ENCODE measurements at places on chromosomes 16 and 17. TPM values are rescaled to one million over a fixed set of nuclear protein-coding genes. Genes with fewer than 3 reads are reported as not detected.

Gene GNG13
- not detected for total RNA-seq

Gene PITPNM3
- 0.33 TPM for total RNA-seq

Gene KRTAP4-4
- total RNA-seq: not detected

Gene PER1
- 26.9 TPM for total RNA-seq

DNA sequence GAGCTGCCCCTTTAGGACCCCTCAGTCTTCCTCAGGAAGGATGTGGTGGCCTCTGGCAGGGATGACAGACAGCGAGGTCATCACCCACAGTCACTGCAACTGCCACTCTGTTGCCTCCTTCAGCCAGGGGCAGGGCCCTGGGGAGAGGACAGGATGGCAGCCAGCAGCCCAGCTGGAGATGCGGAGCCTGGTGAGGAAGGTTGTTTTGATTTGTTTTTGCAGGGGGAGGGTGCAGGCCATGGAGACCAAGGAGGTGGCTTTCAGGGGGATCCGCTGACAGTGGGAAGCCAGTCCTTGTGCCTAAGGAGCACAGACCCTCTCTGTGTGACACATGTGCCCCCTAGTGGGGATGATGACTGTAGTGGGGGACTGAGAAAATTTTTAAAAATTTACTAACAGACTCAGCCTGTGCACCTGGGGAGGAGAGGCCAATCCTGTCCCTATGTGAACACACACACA is 7.4 kb downstream of the PRCD start:
- peaks cover 14% of the 10 kb centered on the region for H3K27me3 ChIP-seq
- peak; percentile 79 for DNase-seq
- no peak overlapping the region for H3K4me3 ChIP-seq
- peaks cover 12% of the 10 kb centered on the region for H3K4me1 ChIP-seq
- no peak overlapping the region for H3K27ac ChIP-seq

DNA sequence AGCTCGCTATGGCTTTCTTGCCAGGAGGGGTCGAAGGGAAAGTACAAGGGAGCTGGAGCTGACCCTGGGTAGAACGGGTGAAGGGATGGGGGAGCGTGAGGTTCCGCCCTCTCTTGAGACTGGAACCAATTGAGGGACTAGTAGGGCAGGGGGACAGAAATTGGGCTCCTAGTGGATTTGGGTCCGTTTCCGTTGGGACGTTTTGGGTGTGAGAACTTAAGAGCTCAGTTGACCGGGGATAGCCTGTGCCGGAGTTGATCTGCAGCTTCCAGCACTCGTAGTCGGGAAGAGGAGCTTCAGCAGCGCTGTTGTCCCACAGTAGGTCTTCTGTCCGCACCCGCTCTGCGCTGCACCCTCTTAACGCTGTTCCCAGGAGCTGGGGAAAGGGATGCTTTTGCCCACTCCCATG is 481 bp downstream of the CNTROB start:
- peak; percentile 45 for DNase-seq
- peaks cover 57% of the 10 kb centered on the region for H3K4me1 ChIP-seq
- peaks cover 46% of the 10 kb centered on the region for H3K36me3 ChIP-seq
- H3K27me3 ChIP-seq: no peaks in the 10 kb centered on the region

DNA sequence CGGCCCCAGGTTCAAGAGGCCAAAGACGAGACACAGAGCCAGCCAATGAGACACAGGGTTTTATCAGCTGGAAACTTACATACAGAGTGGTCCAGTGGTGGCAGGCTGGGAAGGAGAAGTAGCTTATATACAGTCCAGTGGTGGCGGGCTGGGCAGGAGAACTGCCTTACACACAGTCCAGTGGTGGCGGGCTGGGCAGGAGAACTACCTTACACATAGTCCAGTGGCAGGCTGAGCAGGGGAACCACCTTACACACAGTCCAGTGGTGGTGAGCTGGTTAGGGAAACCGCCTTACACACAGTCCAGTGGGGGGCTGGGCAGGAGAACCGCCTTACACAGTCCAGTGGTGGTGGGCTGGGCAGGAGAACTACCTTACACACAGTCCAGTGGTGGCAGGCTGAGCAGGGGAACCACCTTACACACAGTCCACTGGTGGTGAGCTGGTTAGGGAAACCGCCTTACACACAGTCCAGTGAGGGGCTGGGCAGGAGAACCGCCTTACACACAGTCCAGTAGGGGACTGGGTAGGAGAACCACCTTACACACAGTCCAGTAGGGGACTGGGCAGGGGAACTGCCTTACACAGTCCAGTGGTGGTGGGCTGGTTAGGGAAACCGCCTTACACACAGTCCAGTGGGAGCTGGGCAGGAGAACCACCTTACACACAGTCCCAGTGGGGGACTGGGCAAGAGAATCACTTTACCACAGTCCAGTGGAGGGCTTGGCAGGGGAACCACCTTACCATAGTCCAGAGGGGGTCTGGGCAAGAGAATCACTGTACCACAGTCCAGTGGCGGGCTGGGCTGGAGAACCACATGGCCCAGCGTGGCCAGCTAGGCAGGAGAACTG is 90.9 kb downstream of the GAS7 start:
- H3K27ac ChIP-seq: no peak overlapping the region
- no peak overlapping the region for H3K4me3 ChIP-seq
- peaks cover 8% of the 10 kb centered on the region for H3K27me3 ChIP-seq
- H3K4me1 ChIP-seq: peaks cover 5% of the 10 kb centered on the region
- no peaks in the 10 kb centered on the region for H3K36me3 ChIP-seq
- DNase-seq: no peak

GRCh38 chr17:13323990-13324389 is 277.7 kb downstream of the HS3ST3A1 start:
- no peak overlapping the region for H3K4me3 ChIP-seq
- no peaks in the 10 kb centered on the region for H3K36me3 ChIP-seq
- no peaks in the 10 kb centered on the region for H3K27me3 ChIP-seq

GRCh38 chr17:17893801-17894644 is 57.2 kb upstream of the SREBF1 start:
- H3K27ac ChIP-seq: no peak overlapping the region
- peaks cover 21% of the 10 kb centered on the region for H3K36me3 ChIP-seq
- DNase-seq: no peak

- H3K27me3 ChIP-seq: peaks cover 17% of the 10 kb centered on the region
- H3K4me3 ChIP-seq: no peak overlapping the region
- H3K27ac ChIP-seq: no peak overlapping the region
- peak; percentile 38 for DNase-seq
Observed at GRCh38 chr17:58277107-58277801, 3.5 kb downstream of the MPO start.

GRCh38 chr17:31653691-31654090 is 205.4 kb downstream of the COPRS start:
- H3K4me3 ChIP-seq: no peak overlapping the region
- H3K27ac ChIP-seq: no peak overlapping the region
- no peaks in the 10 kb centered on the region for H3K36me3 ChIP-seq
- DNase-seq: no peak
- no peaks in the 10 kb centered on the region for H3K4me1 ChIP-seq

GRCh38 chr17:42386777-42387657 is 1.2 kb downstream of the STAT3 start:
- peak overlapping the region; percentile 100 for H3K27ac ChIP-seq
- peak; percentile 27 for DNase-seq
- peaks cover 14% of the 10 kb centered on the region for H3K36me3 ChIP-seq

DNA sequence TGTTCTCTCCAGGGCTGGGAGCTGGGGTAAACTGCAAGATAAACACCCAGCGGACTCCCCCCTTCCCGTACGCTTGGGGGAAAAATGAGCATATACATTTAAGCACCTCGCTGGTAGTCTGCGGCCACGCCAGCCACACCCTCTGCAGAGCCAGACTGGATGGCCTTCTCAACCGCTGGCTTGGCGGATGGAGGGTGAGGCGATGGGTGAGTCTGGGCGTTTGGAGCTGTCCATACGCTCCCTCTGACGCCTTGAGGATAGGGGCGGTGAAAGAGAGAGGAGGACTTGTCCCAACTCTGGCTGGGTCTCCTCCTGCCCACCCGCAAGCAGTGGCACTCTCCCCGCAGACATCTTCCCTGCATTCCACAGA is 1.0 kb downstream of the ITGA3 start:
- no peak for DNase-seq
- peaks cover 27% of the 10 kb centered on the region for H3K4me1 ChIP-seq
- peaks cover 11% of the 10 kb centered on the region for H3K27me3 ChIP-seq
- peak overlapping the region; percentile 84 for H3K4me3 ChIP-seq
- no peak overlapping the region for H3K27ac ChIP-seq
- no peaks in the 10 kb centered on the region for H3K36me3 ChIP-seq

GRCh38 chr17:43928609-43929008 is 13.7 kb downstream of the PPY start:
- H3K36me3 ChIP-seq: no peaks in the 10 kb centered on the region
- no peak for DNase-seq
- peaks cover 16% of the 10 kb centered on the region for H3K27me3 ChIP-seq
- H3K4me1 ChIP-seq: peaks cover 22% of the 10 kb centered on the region
- H3K4me3 ChIP-seq: no peak overlapping the region
- H3K27ac ChIP-seq: no peak overlapping the region

DNA sequence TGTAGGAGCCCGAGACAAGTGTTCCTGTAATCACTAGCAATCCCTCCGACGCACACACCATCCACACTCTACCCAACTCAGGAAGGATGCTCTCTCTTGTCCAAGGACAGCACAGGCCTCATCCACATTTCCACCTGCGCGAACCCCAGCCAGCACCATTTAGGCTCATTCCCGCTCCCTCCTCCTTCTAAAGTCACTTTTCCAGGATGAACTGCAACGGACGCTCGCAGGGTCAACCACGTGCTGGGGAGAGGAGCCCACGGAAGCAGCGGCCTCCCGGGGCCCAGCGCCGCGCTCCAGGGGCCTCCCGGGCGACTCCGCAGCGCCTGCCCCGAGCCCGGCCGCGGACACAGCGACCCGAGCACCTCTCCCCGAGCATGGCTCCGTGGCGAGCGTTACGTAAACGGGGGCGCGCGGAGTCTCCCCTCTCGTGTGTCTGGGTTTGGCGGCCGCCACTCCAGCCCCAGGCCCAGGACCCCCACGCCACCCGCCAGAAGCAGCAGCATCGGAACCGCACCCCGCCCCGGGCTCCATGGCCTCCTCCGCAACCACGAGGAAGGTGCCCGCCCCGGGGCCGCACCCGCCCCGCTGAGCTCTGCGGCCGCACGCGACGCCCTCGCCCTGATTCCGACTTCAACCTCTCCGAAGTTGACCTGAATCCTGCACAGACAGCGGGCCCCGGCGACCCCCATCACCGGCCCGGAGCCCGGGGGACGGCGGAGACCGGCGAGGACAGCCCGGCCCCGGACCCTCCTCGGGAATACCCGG is 668 bp downstream of the USP36 start:
- H3K27me3 ChIP-seq: no peaks in the 10 kb centered on the region
- H3K36me3 ChIP-seq: peaks cover 23% of the 10 kb centered on the region
- peak overlapping the region; percentile 94 for H3K27ac ChIP-seq
- DNase-seq: peak; percentile 60
- peaks cover 52% of the 10 kb centered on the region for H3K4me1 ChIP-seq
- peak overlapping the region; percentile 87 for H3K4me3 ChIP-seq

Data from activated CD4-positive, alpha-beta T cell treated with anti-CD3 and anti-CD28 coated beads, Interleukin-2, amount 10 ng/mL, durations not matched to agents 7 days and 5 days (primary cell).